T-helper 22 cell (primary cell): ENCODE measurements at places on chromosomes 11 and 22.

DNA sequence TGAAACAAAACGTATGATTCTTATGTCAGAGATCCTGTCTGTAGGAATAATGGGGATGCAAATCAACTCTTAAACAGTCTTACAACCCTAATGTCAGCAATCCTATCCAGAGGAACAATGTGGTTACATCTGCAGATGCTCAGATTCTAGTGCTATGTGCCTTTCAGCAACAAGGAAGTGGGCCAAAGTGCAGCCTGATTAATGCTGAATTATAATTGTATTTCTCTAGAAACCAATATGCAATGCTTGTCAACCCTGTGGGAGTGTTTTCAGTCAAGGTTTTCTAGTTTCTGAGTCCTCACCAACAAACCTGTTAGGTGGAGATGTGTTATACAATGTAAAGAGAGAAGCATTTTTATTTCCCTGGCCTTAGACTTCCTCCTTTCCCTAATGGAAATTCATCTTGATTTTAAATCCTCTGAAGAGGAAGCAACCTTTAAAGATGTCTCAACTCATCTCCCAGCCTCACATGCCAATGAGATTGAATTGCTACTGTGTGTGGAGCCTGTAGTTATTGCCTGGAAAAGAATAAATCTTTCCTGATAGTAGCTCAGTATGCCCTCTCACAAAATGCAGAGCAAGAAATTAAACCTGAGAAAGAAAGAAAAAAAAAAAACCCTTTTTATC lies 26.2 kb upstream of the TMEM123 start:
- DNase-seq, result no peak

DNA sequence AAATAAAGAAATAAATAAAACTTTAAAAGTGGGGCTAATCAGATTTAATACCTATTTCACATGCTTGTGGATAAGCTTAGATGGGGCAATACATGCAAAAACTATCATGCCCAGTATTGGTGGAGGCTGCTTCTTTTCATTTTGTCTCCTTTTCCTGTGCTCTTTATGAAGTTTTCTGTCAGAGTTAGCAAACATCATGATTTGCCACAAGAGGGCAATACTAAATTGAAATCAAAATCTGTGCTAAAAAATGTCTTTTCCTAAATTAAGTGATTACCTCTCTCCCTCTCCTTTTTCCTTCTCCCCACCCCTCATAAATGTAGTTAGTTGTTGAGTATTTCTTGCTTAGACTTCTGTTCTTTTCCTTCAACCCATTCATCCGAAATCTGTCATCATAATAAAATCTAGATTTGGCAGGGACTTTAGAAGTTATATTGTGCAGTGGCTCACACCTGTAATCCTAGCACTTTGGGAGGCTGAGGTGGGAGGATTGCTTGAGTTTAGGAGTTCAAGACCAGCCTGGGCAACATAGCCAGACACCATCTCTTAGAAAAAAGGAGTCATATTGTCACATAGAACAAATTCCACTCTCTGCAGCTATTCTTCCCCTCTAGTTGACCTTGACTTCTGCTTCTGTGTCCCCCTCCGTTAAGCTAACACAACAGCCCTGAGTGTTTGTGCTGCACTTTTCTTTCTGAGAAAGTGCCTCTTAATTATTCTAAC lies 4.7 kb upstream of the ARHGAP42 start:
- DNase-seq, result no peak

- DNase-seq, result no peak
These were observed 38.5 kb downstream of the OSBP2 start for GRCh38 chr22:30733181-30733631.

- no peak for DNase-seq
These were observed 106.8 kb upstream of the B3GAT1 start for GRCh38 chr11:134518616-134519389.

- no peak for DNase-seq
These were observed 137.8 kb downstream of the GRIK4 start for GRCh38 chr11:120649316-120649715.

DNA sequence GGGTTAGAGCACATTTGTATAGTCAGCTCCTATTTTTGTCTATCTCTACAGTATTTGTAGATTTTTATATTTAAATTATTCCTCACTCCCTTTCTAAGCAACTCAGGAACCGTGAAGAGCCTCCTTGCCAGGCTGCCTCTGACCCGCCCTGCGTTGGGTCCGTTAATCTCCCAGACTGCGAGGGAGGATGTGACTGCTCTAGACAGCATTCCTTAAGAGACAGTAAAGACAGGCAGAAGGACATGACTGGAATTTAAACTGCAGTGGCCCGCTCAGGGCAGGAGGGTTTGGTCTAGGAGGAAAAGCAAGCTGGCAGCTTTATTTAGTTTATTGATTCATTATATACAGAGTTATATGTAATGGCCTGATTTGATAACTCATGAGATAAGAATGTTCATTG lies 413.7 kb downstream of the TMEM135 start:
- DNase-seq, result no peak

DNA sequence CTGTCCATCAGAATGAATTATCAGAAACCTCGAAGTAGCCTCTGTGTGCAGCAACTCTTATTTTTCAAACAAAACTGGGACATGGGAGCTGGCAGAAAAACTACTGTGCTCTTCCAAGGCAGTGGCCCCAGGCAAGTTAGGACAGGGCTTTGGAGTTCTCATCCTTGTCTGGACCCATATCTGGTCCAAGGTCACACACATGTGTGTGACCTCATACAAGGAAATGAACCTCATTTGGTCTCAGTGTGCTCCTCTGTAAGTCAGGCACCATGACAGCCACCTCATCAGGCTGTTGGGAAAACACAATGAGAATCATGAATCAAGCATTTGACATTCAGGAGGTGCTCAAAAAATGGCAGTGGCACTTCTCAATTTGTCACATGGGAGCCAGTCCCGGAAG lies 25.8 kb downstream of the LARGE1 start:
- DNase-seq, result no peak

DNA sequence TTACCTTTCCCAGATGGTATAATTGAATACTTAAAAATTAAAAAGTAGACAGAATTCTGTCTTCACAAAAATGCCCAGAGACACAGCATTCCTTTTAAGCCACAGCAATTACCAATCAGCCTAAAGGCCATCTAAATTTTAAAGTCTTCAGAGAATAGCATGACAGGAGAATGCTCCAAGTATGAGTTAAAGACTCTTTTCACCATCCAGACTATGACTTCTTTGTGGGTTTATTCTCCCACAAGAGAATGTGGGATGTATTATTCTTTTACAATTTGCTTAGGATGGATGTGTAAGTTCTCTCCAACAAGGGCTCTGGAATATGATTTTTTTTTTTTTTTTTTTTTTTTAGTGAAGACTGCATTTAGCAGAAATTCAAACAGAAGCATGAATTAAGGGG lies 249.9 kb downstream of the TTC28 start:
- DNase-seq, result no peak

GRCh38 chr22:39171623-39172264 lies 19.3 kb upstream of the CBX7 start:
- no peak for DNase-seq

DNA sequence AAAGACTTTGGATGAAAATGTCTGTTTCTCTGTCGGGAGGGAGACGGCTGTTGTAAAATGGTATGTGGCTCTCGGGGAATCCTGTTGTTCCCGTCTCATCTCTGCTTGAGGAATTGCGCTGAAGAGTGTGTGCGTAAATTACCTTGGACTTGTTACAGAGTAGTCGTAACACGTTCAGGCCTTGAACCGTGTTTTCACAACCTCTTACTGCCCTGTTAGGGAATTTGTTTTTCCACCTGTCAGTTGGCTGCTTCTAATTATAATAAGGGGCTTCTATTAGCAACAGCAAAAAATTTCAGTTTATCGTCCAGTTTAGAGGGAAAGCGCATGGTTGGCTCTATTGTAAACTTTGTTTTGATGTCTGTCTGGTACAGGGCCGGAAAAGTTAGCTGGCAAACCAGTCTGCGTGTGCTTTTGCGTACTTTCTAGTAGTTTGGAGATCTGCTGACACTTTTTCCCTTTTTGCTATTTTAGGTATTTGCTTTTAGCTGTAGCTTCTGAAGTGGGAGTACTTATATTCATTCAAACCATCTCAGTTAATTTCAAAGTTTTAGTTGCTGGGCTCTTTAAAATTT lies 1.5 kb downstream of the HIPK3 start:
- DNase-seq, result no peak

GRCh38 chr11:44626645-44627044 lies 61.2 kb downstream of the CD82 start:
- DNase-seq, result no peak

DNA sequence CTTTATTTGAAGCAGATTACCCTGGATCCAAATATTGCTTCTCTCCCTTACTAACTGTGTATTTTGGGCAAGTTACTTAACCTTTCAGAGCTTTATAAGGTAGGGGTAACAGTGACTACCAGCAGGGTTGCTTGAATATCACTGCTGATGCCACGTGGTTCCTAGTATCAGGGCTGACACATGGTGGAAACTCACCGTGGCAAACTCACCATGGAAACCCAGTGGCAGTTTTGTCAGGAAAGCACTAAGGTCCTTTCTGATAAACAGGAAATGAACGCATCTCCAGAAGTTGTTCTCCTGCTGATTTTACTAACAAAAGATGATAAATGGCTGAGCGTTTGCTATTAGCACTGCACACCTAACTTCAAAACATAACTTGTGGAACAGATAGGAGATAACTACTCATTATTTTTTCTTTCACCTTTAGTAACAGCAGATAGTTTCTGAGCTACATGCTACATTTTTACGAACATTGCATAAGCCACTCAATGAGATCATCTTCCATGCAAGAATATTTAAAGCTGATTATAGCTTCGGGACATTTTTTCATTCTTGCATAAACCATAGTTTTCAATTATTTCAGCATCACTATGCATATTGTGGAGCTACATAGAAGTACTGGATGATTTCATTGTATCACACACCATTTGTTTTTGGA lies 59.7 kb upstream of the RAG2 start:
- no peak for DNase-seq

DNA sequence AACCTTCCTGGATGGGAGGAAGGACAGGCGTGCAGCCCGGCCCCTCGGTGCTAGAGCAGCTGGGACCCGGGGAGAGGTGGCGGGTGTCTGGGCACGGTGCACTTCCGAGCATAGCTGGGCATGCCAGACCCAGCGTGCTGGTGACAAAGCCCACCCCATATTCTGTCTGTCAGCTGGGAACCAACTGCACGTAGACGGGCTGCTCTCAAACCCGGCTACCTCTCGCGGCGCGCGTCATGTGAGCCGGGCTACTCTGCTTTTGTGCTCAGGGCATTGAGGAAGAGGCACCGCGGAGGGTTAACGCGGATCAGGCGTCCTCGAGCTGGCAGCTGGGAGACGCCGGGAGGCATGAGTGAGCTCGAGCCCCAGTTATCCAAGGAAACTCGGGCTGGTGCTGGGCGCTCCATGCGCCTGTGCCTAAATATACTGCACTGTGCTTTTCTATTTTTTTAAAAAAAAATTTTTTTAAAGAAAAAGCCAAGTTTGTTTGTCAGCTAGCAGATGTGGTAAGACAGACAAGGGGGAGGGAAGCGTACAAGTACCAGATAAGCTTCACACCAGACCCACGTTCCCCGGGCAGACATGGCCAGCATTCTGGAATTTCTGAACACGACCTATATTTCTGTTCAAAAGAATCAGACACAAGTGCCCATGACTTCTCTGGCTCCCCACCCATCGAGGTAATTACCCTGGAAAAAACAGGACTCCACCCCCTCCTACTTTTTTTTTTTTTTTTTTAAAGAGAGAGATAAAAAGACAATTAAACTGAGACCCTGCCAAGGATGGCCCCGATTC lies 425.6 kb downstream of the SHANK2 start:
- DNase-seq, result no peak

- no peak for DNase-seq
These were observed 16.0 kb downstream of the PIM3 start for GRCh38 chr22:49976439-49977175.

GRCh38 chr11:63764679-63765647 lies 3.6 kb downstream of the ZFTA start:
- no peak for DNase-seq

- no peak for DNase-seq
These were observed 23.2 kb downstream of the AMOTL1 start for GRCh38 chr11:94791216-94791889.

GRCh38 chr22:42642806-42643633 lies 2.6 kb upstream of the ATP5MGL start:
- DNase-seq, result no peak

- no peak for DNase-seq
These were observed 5.0 kb upstream of the LIMK2 start for GRCh38 chr22:31206896-31207687.

GRCh38 chr11:45248501-45249011 lies 37.6 kb downstream of the SYT13 start:
- no peak for DNase-seq

DNA sequence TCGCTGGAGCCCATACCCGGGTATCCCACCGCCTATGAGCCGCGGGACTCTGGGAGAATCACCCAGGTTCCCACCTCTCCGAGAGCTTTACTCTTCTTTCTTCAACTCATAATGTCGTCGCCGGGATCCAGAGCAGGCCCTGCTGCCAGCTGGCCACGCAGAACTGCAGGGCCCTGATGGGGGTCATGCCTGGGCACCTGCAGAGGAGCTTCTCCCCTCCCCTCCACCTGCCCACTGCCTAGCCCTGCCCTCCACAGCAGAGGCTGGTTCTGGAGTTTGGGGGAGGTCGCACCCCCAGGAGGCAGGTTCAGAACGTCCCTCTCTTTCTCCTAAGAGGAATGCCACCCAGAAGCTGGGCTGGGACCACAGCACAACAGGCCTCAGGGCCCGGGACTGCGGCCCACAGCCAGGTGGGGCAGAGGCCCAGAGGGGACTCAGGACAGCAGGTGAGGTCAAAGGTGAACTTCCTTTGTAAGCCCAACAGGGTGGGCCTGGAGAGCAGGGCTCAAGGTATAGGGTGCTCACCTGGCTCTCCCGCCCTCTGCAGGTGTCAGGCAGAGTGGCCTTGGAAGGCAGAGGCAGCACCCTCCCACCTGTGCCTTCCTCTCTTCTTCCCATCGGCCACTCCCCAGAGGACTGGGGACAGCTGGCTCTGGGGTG lies 1.9 kb downstream of the SLC25A45 start:
- DNase-seq, result no peak
